Skin of body (tissue), 3 donors: ENCODE measurements at places on chromosomes 5 and 9. TPM values are rescaled to one million over a fixed set of nuclear protein-coding genes. Genes with fewer than 3 reads are reported as not detected.

GRCh38 chr5:134273642-134274395 lies 47.9 kb upstream of the PPP2CA start:
- no peak for DNase-seq

GRCh38 chr9:22100626-22101025 lies 91.5 kb upstream of the CDKN2B start:
- DNase-seq, result no peak

DNA sequence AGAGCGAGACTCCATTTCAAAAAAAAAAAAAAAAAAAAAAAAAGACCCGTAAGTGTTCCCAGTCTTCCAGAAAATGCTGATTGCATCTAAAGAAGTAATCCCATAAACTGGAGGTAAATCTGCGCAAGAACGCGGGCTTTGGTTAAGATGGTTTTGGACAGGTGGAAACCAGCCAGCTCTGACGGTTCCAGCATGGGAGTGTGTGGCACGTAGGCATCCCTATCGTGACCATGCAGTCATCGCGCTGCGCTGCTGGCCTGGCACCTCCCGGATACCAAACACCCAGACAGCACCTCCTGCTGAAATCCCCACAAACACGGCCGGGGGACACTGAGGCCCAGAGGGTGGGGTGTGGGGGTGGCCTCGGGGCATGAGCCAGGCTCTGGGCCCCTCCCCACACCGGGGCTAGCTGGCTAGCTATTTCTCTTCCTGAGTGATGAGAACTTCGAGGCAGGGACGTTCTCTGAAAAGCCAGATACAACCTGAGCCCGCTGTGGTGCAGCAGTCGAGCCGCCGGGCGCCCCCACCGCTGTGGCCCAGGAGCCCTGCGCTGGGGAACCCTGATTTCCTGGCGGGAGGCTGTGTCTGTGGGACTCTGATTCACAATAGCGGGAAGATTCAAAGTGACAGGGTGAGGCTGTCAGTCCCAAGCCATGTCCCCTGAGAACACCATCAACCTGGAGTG lies 32.2 kb upstream of the NOTCH1 start:
- no peak for DNase-seq

DNA sequence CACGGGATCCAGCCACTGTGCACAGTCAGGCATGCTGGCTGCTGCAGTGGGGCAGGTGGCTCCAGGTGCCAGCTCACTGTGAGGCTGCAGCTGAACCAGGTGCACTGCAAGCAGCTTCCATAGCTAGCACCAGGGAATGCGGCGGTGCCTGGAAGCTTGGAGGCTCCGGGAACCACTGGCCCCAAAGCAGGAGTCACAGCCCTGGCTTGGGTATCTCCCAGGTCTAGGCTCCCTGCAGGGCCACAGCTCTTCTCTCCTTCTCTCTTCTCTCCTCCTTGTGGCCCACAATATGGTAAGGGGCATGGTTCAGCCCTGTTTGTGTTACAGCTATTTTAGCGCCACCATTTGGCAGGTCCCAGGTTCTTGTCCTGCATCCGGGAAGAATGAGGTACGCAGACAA lies 6.7 kb upstream of the MTMR12 start:
- DNase-seq, result no peak

TMC1 gene
- 0.69 TPM for total RNA-seq

GKAP1 gene
- 5.6 TPM for total RNA-seq
